ENCODE measurements at places on chromosomes 6 and 20.

DNA sequence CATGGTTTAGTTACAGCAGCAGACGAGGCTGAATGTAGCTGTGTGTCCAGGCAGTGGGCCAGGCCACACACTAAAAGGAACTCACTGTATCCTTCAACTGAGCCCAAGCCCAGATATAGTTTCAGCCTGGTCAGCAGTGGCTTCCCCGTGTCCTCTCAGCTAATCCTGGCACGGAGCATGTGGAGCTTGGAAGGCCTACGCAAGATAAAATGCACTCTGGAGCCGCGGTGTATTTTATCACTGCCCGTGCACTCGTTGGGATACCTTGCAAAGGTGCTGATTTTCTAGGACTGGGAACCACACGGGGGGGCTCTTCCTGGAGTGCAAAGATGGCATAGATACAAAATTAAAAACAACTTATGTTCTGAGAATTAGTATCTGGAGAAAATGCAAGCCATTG, 48.4 kb upstream of the IYD start:
- peak; percentile 87 for DNase-seq

DNA sequence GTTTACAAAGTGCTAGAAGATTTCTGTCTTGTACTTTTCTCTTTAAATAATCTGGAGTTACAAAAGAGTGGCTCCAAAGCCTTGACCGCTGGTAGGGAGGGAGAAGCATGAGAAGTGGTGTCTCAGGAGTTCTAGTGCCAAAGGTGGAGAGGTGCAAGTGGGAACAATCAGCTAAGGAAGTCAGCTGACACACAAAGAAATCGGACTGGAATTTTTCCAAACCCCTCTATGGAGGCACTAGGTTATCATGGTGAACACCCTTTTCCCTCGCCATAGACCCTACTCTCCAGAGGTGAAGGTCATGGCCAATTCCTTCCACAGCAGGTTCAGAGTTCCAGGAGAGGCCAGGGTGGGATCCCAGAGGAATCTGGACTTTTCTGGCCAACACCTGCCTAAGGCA, 14.8 kb downstream of the PLAGL2 start:
- no peak for DNase-seq

- DNase-seq: no peak
Measured at GRCh38 chr6:16060039-16060438, 68.8 kb upstream of the MYLIP start.

DNA sequence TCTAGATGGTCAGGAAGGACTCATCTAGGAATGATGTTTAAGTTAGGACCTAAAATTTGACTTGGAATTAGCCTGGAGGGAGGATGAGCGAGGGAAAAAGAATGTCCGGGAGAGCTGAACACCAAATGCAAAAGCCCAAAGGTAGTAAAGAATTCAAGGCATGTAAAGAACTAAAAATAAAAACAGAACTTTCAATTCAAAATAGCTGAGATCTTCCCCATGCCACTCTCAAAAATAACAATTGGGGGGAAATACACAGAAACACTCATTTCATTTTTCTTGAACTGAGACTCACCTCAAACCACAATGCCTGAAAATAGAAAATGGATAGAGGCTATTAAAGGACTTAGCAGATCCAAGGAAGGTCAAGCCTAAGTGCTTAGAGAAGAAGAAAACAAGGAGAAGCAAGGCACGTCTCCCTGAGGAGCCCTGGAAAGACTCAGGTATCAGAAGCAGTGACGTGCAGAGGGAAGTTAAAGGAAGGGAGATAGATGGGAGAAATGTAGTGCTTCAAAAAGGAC, 10.4 kb downstream of the PXT1 start:
- DNase-seq: no peak

GRCh38 chr6:51585264-51585663, 502.1 kb downstream of the PKHD1 start:
- DNase-seq: no peak

- DNase-seq: no peak
Measured at GRCh38 chr6:150967381-150967780, 101.9 kb downstream of the MTHFD1L start.

GRCh38 chr6:55016261-55016660, 158.1 kb upstream of the HCRTR2 start:
- no peak for DNase-seq

DNA sequence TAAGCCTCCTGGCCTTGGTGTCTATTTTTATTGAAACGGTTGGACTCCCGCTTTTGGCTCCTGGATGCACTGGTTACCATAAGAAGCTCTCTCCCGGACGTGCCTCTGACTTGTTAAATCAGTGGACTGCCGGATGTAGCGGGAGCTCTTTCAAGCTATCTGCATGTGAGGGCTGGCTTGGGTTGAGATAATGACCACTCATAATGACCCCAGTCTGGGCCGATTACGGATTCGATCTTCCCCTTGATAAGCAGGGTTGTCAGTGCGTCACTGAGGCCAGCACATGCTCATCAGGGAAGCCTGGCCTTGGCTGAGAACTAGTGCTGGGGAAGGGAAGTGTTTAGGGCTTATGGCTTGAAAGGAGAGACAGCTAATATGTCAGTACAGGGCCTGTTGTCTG, 528.1 kb downstream of the CDH26 start:
- no peak for DNase-seq

DNA sequence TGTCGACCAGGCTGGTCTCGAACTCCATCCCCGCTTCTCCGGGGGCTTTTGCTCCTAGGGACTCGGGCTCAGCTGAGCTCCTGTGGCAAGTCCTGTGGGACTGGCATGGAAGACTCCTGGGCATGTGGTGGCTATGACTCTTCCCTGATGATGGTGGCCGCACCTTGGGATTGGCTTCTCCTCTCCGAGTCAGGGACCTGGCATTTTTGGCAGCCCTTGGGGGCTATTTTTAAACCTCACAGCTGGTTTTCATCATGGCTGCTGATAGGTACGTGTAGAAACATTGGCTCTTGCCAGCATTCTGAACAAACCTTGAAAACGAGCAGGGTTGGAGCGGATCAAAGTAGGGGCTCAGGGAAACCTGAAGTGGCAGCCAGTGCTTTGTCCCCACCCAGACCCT, 54.1 kb downstream of the RBM38 start:
- DNase-seq: no peak

All from left lung (tissue), 14 donors.